ENCODE measurements at places on chromosomes 16 and 17. TPM values are rescaled to one million over a fixed set of nuclear protein-coding genes. Genes with fewer than 3 reads are reported as not detected.

Gene RUNDC3A
- 0.22 TPM for total RNA-seq

Gene MT4
- not detected for total RNA-seq

Gene FLOT2
- 59.7 TPM for total RNA-seq

Gene CDK3
- 4.1 TPM for total RNA-seq

Gene TOP2A
- 273 TPM for total RNA-seq

Gene HYDIN
- total RNA-seq: not detected

Gene ZMYND15
- not detected for total RNA-seq

DNA sequence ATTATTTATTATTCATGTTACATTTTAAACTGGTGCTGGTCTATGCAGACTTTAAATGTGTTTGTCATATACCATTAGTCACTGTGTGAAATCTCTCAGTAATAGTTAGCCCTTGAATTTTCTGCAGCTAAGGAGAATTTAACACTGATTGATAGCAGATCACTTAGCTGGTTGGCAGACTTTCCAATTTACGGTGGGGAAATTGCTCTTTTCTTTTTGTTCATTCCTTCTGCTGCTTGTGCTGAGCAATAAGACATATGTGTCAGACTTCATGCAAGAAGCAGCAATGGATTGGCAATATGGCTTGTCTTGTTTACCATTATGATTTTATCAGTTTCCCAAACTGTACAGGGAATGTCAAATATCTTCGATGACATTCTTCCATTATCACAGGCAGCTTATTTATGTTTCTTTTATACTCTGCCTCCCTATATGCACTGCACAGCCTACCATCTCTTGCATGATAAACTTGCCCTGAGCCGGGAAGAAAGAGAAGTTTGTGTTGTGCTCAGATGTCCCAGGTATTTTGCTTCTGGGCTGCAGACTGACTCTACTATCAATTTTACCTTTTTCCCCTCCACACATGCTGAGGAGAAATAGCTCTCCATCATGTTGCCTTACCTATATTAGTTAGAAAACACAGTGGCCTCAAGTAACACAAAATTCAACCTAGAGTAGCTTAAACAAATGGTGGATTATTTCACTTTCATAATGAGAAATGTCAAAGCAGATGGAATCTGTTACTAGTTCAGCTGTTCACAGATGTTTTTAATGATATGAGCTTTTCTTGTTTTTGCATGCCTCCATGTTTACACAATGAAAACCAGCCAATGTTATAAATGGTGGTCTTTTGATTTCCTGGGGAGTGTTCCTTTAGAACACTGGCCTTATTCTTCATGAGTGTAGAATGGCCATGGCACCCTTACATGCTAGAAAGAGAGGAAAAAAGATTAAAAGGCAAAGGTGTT lies 968.1 kb upstream of the GOT2 start:
- H3K4me3 ChIP-seq: no peak overlapping the region
- H3K27ac ChIP-seq: no peak overlapping the region
- H3K36me3 ChIP-seq: no peaks in the 10 kb centered on the region
- no peaks in the 10 kb centered on the region for H3K27me3 ChIP-seq

DNA sequence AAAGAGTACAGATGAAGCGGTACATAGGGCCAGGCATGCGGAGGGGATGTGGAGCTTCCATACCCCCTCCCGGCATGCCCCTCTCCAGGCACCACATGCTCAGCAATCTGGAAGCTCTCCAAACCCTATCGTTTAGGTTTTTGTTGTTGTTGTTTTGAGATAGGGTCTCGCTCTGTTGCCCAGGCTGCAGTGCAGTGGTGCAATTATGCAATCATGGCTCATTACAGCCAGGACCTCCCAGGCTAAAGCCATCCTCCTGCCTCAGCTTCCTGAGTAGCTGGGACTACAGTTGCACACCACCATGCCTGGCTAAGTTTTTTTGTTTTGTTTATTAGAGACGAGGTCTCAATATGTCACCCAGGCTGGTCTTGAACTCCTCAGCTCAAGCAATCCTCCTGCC lies 50.8 kb downstream of the WWOX start:
- H3K36me3 ChIP-seq: peaks cover 2% of the 10 kb centered on the region
- DNase-seq: no peak
- no peak overlapping the region for H3K4me3 ChIP-seq
- no peak overlapping the region for H3K27ac ChIP-seq
- H3K27me3 ChIP-seq: no peaks in the 10 kb centered on the region

DNA sequence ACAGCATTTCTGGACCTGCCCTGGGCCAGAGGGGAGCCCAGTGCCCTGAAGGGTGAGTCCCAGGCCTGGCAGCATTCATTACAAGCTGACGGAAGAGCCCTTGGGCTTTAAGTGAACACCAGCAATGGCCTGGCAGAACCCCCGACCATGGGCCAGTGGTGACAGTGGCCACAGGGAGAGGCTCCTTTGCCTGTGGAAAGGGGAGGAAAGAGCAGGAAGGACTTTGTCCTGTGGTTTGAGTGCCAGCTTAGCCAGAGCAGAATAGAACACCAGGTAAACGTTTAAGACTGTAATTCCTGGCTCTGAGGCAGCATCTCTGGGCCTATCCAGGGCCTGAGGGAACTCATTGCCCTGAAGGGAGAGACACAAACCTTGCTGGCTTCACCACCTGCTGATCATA lies 34.3 kb upstream of the ATP2C2 start:
- H3K27me3 ChIP-seq: no peaks in the 10 kb centered on the region
- H3K4me3 ChIP-seq: no peak overlapping the region
- H3K27ac ChIP-seq: no peak overlapping the region
- no peak for DNase-seq

DNA sequence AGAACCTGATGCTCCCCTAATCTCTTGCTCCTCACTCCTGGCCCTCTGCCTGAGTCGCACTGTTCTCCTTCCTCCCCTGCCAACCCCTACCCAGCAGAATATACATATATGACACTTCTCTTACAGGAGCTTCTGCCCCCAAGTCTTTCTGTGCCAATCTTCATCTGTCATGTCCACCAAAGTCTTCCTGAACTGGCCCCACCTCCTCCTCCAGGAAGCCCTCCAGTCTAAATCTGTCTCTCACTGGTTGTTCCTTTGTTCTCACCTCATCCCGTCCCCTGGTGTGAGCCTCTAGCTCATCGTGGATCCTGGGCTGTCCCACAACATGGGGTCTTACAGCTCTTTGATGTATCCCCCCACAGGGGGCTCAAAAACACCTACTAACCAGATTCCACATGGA lies 8.3 kb downstream of the CRHR1 start:
- H3K4me3 ChIP-seq: no peak overlapping the region
- H3K27ac ChIP-seq: no peak overlapping the region
- H3K4me1 ChIP-seq: no peaks in the 10 kb centered on the region

- no peak overlapping the region for H3K4me3 ChIP-seq
- H3K4me1 ChIP-seq: no peaks in the 10 kb centered on the region
- no peaks in the 10 kb centered on the region for H3K36me3 ChIP-seq
These were observed 618.8 kb upstream of the CDH11 start for GRCh38 chr16:65740711-65741110.

GRCh38 chr16:35409503-35409902 lies 1950.1 kb downstream of the TP53TG3F start:
- no peak overlapping the region for H3K4me3 ChIP-seq
- H3K27me3 ChIP-seq: no peaks in the 10 kb centered on the region
- no peak for DNase-seq
- no peak overlapping the region for H3K27ac ChIP-seq

DNA sequence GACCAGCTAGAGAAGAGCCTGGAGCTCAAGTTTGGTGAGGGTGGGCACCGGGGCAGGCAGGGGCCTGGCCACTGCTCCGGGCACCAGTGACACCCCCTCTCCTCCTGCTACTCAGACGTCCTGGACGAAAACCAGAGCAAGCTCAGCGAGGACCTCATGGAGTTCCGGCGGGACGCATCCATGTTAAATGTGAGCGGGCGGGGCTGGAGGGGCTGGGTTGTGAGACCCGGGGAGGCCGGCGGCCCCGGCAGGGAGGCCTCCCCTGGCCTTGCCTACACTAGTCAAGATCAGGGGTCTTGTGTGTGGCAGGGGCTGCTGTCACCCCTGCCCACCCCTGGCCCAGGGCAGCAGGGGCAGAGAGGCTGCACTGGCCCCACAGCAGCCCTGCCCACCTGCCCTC lies 17.8 kb downstream of the TRAF7 start:
- no peaks in the 10 kb centered on the region for H3K27me3 ChIP-seq
- no peak overlapping the region for H3K27ac ChIP-seq
- no peak for DNase-seq
- peaks cover 18% of the 10 kb centered on the region for H3K36me3 ChIP-seq

DNA sequence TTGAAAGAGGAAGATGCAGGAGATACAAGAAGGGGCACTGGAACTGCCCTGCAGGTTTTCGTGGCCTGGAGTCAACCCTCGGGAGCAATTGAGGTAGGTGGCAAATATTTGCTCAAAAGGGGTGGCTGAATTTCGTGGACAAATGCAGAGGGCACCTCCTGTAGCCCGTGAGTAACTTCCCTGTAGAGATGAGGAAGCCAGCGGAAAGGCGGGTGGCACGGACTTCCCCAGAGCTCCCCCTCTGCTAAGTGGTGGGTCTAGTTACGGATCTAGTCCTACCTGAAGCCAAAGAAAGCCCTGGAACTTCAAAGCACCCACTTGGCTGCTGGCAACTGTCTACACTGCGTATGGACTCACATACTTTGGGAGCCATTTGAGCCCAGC lies 1.0 kb upstream of the ATP2C2 start:
- H3K27me3 ChIP-seq: peaks cover 53% of the 10 kb centered on the region
- no peak overlapping the region for H3K27ac ChIP-seq
- H3K4me3 ChIP-seq: no peak overlapping the region
- DNase-seq: no peak

DNA sequence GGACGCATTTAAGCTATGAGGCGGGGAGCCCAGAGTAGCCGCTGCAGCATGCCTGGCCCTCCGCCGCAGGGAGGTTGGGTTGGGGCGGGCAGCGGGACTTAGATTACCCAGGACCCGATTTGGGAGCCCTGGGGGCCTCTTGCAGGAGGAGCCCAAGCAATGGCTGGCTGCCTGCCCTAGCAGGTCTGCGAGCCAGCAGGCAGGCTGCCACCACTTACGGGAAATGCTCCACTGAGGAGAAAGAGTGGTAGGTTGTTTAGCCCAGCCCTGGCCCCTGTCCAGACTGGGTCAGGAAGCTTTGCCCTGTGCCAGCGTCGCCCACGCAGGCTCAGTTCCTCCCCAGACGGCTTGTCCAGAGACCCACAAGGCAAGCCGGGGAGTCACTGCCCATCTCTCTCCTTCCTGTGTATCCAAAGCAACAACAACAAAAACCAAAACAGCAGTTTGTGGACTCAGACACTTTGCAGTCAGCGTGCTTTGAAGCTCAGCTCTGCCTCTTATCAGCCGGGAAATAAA lies 10.3 kb upstream of the TVP23A start:
- no peak for DNase-seq
- no peaks in the 10 kb centered on the region for H3K27me3 ChIP-seq
- H3K27ac ChIP-seq: no peak overlapping the region

DNA sequence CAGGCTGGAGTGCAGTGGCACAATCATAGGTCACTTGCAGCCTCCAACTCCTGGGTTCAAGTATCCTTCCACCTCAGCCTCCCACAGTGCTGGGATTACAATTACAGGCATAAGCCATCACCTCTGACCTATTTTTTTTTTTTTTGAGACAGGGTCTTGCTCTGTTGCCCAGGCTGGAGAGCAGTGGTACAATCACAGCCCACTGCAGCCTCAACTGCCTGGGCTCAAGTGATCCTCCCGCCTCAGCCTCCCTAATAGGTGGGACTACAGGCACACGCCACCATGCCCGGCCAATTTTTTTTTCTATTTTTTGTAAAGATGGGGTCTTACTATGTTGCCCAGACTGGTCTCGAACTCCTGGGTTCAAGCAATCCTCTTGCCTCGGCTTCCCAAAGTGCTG lies 5.6 kb upstream of the GGA2 start:
- H3K36me3 ChIP-seq: peaks cover 24% of the 10 kb centered on the region
- no peaks in the 10 kb centered on the region for H3K27me3 ChIP-seq
- no peak for DNase-seq

DNA sequence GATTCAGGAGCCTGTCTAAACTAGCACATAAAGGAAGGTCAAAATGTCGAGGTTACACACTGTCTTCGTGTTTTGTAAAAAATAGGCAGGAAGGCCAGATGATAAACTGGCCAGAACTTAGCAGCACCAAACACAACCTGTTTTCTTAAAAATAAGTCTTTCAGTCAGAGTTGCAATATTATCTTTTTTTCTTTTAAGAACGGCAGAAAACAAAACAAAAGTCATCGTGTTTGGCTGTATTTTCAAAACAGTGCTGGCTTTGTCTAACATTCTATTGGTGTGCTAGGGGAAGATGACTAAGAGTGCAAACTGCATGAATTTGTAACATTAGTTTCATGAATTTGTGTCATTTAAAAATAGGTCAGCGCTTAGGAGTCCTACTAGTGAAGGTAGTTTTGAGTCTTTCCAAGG lies 5.3 kb downstream of the MAF start:
- peak overlapping the region; percentile 73 for H3K27ac ChIP-seq
- H3K4me1 ChIP-seq: peaks cover 10% of the 10 kb centered on the region
- no peak for DNase-seq
- peaks cover 37% of the 10 kb centered on the region for H3K27me3 ChIP-seq
- peaks cover 3% of the 10 kb centered on the region for H3K36me3 ChIP-seq
- peak overlapping the region; percentile 75 for H3K4me3 ChIP-seq

GRCh38 chr17:6517062-6517461 lies 39.3 kb downstream of the PITPNM3 start:
- H3K36me3 ChIP-seq: peaks cover 2% of the 10 kb centered on the region
- H3K4me3 ChIP-seq: no peak overlapping the region
- H3K4me1 ChIP-seq: no peaks in the 10 kb centered on the region

GRCh38 chr17:46836500-46836899 lies 14.9 kb upstream of the WNT9B start:
- no peak overlapping the region for H3K27ac ChIP-seq
- DNase-seq: no peak
- H3K36me3 ChIP-seq: no peaks in the 10 kb centered on the region
- peaks cover 2% of the 10 kb centered on the region for H3K4me1 ChIP-seq
- no peak overlapping the region for H3K4me3 ChIP-seq

- no peak overlapping the region for H3K27ac ChIP-seq
- peaks cover 7% of the 10 kb centered on the region for H3K4me1 ChIP-seq
- H3K27me3 ChIP-seq: peaks cover 51% of the 10 kb centered on the region
- no peaks in the 10 kb centered on the region for H3K36me3 ChIP-seq
- H3K4me3 ChIP-seq: no peak overlapping the region
- peak; percentile 62 for DNase-seq
These were observed 79.0 kb downstream of the RPA1 start for GRCh38 chr17:1908699-1909309.
